ENCODE measurements at places on chromosomes 6 and 20.

GRCh38 chr6:141359953-141360352, 772.8 kb upstream of the GJE1 start:
- no peak for DNase-seq

GRCh38 chr6:28985462-28986164, 19.5 kb downstream of the ZNF311 start:
- peak; percentile 89 for DNase-seq

- no peak for DNase-seq
Measured at GRCh38 chr6:115485400-115485799, 575.3 kb downstream of the FRK start.

DNA sequence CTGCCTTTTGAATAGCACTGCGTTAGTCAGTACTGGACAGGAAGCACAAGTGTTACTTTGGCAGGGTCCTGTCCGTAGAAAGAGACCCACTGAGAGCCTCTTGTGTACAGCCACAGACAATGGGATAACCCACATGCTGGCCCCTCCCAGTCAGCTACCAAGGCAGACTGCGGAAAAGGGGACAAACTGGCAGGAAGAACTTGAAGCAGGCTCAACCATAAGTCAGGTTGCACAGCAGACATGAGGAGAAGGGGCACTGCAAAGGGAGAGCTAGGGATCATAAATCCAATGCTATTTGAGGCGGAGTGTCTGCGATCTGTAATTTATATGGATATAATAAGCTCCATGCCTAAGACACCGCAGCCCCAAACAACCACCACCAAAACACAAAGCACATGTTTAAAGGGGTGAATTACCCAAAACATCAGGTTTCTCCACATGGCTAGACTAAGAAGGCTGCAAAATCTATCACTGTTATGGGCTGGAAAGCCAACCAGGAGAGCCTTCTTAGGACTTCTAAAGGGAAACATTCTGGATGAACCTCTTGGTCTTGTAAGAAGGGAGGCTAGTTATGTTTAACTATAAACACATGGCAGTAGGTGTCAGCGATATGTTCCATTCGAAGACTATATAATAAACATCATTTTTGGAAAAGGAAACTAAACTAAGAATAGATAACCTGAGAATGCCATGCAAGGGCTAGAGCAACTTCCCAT, 141.7 kb downstream of the BACH2 start:
- DNase-seq: no peak

- peak; percentile 7 for DNase-seq
Measured at GRCh38 chr6:64683682-64684081, 1023.3 kb downstream of the EYS start.

DNA sequence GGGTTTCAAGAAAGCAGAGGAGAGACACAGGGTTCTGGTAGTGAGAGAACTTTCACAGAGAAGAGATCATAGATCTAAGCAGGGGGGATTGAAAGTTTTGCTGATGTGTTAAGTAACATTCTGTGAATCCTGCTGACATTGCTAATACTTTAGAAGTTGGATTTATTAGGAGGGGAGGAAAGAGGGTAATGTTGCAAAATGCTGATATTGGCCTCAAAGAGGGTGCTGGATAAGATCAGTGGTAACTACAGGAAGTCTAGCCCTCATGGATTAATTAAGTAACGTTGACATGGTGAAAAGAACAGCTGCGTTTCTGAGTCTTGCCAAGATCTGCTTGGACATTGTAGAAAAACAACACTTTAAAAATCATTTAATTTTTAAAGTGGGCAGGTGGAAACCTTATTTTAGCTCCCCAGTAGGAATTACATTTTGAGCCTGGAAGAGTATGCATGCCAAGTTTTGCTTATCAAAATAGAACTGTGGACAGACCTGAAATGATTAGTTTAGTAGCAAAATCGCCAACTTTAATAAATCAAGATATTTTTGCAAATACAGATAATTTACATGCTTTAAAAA, 606.0 kb upstream of the HTR1E start:
- DNase-seq: peak; percentile 4

GRCh38 chr6:167826896-167827582, at the start of gene AFDN:
TSS of gene AFDN (plus strand) at chr6:167826911. CDS start at chr6:167827133, 222 bp downstream.
- DNase-seq: peak; percentile 14

DNA sequence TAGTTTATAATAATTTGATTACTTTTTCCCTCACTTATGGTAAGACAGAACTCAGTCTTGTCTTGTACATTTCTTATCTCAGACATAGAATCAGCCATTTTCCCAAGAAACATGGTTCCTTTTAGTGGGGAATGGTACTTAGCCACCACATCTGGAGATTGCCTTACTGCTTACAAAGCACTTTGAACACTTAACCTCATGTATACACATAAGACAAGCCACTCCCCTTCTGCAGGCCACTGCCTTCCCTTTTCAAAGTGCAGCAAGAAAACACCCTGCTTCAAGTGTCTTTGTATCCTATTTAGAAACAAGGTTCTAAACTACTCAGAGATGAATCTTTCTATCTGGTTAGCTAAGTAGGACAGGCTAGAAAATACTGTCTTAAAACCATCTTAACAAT, 159.2 kb downstream of the UBE3D start:
- DNase-seq: no peak

DNA sequence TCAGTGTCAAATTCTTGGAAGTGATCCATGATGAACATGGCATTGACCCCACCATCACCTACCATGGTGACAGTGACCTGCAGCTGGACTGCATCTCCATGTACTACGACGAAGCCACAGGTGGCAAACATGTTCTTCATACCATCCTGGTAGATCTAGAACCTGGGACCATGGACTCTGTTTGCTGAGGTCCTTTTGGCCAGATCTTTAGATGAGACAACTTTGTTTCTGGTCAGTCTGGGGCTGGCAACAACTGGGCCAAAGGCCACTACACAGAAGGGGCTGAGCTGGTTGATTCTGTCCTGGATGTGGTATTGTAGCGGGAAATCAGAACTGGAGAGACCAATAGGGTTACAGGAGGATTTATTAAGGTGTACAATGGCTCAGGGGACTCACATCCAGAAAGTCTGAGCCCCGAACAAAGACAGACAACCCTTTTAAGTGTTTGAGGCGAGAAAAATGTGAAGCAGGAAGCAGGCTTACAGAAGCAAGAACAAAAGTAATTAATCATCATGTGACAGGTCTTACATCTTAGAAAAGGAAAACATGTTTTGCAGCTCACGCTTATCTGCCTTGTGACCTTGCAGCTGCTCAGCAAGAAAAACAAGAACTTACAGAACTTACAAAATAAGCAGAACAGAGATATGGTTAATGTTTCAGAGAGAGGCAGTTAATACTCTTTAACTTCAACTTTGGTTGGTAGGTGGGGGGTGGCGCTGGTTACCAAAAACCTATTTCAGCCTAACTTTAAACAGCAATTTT, 58.8 kb upstream of the MOCS1 start:
- no peak for DNase-seq

DNA sequence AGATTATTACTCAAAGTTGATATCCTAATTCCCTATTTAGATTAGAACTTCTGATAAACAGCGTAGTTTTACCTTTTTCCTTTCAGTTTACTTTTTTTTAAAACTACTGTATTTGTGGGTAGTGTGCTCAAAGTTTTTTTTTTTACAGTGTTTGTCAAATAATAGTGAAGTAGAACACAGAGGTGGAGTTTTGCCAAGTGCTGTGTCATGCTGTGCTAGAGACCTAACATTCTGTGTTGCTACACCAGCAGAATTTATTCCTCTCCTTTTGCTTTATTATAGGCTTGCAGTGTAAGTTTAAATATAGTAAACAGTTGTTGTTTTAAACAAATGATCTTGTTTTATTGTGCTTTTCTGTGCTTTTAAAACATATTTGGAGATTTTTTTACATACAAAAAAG, 125.4 kb downstream of the HIVEP1 start:
- peak; percentile 43 for DNase-seq

GRCh38 chr20:24565835-24566351, 96.5 kb downstream of the SYNDIG1 start:
- no peak for DNase-seq

DNA sequence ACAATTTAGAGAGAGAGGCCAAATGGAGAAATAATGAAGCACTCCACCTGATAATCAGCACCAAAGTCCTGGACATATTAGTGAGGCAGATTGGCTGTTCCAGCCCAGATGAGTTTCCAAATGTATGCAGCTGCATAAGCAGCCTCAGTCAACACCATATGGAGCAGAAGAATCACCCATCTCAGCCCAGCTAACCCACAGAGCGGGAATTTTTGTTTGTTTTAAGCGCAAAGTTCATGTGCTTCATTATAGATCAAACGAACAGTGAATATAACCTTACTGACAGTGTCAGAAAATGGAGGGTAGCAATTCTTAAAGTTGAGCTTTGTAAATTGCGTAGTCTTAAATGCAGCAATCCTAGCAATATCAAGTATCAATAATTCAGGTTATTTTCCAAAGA, 234.0 kb upstream of the CEP162 start:
- DNase-seq: no peak

GRCh38 chr20:33694639-33695012, 8.4 kb upstream of the E2F1 start:
- DNase-seq: no peak

GRCh38 chr20:56223352-56223751, 25.2 kb upstream of the MC3R start:
- no peak for DNase-seq

DNA sequence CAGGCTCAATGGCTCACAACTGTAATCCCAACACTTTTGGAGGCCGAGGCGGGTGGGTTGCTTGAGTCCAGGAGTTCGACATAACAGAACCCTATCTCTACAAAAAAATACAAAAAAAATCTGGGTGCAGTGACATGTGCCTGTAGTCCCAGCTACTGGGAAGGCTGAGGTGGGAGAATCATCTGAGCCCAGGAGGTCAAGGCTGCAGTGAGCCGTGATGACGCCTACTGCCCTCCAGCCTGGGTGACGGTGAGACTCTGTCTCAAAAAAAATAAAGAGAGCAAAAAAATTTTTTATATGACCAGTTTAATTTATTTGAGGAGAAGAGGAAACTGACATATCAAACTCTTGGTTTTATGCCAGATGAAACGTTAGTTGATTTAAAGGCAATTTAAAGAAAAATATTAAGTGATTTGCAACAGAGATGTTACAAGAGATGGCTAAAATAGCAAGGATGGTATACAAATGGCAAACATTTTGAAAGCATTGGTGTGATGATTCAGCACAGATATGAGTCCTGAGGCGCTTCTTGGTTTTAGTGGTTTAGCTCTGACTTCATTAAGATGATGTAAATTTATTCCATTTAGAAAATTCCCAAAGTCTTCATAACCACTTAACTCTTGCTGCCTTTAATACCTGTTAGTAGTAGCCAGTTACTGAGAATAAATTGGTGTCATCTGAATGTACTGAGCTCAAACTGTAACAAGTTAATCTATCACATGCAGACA, 17.7 kb downstream of the GTF2H5 start:
- no peak for DNase-seq

- DNase-seq: no peak
Measured at GRCh38 chr20:31578448-31579138, 26.5 kb upstream of the ID1 start.

DNA sequence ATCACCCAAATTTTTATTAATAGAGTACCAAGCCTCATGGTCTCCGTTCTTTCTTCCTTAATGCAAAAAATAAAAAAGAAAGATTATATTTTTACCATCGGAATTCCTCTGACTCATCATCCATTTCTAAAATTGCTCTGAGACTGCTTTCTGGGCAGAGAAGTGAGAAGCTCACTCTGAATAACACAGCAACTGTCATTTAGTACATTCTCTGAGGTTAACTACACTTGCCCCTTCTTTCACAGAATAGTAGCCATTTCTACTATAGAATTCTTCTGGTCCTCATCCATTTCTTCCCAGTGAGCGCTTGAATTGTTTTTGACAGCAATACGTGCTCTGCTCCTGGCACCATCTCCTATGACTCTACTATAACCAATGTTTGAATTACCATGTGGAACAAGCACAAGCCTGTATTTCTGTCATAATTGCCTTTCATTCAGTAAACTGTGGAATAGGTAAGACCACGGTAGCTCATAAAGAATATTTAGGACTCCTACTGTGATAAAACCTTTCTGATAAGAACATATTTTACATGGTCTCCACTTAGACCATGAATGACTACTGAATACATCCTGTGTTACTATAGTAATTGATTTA, 435.5 kb upstream of the NRSN1 start:
- DNase-seq: no peak

Data from heart right ventricle (tissue), 16 donors.